ENCODE measurements at places on chromosomes 7 and 10. TPM values are rescaled to one million over a fixed set of nuclear protein-coding genes. Genes with fewer than 3 reads are reported as not detected.

Gene ANKRD30A
- not detected for total RNA-seq

GRCh38 chr7:28410628-28411531, 1.4 kb upstream of the CREB5 start:
- peak; percentile 62 for DNase-seq

DNA sequence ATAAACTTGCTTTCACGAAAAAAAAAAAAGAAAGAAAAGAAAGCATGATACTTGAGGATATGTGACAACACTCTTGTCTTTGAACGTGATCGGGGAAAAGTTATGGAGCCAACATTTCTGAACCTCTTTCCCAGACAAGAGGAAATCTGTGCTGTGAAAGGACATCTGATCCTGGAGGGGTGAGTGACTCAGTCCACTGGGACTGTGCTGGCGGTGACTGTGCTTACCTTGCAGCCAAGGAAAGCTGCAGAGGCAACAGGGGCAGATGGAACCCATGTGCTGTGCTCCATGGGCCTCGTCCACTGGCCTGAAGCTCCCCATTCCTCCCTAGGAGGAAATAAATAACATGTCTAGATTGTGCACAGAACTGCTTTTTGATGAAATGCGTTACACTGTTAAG, 116.5 kb upstream of the RAB11FIP2 start:
- DNase-seq, result no peak

Gene OAT
- total RNA-seq, result 120 TPM

Gene OR2A1
- total RNA-seq, result not detected

Gene PILRA
- 2.3 TPM for total RNA-seq

DNA sequence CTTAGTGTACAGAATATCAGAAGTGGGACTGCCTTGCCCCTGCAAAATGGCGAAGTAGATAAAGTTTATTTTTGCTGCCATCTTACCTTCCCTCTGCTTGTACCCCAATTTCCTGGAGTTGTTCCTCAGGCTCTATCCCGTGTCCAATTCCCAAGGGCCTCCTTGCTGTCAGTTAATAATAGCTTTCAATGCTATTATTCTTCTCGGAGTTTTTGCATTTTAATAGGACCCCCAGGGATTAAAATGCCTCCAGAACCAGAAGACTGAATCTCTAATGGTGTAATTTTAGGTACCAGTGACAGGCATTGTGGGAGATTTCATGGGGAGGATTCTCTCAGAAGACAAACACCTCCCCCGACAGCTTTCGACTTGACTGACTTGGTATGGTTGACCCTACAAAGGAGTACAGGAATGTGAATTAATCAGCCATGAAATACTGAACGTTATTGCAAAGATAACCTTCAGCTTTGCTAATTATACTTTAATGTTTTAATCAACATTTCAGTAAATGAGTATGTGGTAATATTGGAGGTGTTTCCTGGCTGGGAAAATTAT, 75.2 kb downstream of the ZNF22 start:
- DNase-seq, result no peak

Gene GPR85
- 1.3 TPM for total RNA-seq

Gene LRIT1
- not detected for total RNA-seq

- no peak for DNase-seq
These were observed 59.2 kb downstream of the RNLS start for GRCh38 chr10:88523739-88524400.

DNA sequence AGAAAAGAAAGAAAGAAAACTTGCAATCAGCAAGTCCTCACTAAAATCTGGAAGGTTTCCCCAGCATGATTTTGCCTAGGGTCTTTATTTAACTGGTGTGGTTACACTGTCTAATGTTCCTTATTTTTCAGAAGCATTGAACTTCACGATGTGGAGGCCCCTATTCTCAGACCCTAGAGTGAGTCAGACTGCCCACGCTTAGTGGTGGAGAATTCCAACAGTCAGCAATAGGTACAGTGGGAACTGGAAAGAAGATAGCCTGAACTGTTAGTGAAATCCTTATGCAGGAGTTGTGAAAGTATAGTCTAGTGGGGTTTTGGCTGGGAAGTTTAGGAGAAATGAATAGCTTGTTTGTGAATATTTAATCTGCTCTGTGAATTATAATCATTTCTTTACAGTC, 115.0 kb downstream of the FZD1 start:
- DNase-seq, result peak; percentile 64

Gene BTBD16
- total RNA-seq, result not detected

- no peak for DNase-seq
These were observed 30.3 kb downstream of the PIK3CG start for GRCh38 chr7:106895246-106895864.

GRCh38 chr7:95922191-95922590, 149.8 kb downstream of the DYNC1I1 start:
- no peak for DNase-seq

Gene PRKRIP1
- total RNA-seq, result 35.1 TPM

- DNase-seq, result no peak
These were observed 103.0 kb downstream of the COBL start for GRCh38 chr7:51213618-51214017.

DNA sequence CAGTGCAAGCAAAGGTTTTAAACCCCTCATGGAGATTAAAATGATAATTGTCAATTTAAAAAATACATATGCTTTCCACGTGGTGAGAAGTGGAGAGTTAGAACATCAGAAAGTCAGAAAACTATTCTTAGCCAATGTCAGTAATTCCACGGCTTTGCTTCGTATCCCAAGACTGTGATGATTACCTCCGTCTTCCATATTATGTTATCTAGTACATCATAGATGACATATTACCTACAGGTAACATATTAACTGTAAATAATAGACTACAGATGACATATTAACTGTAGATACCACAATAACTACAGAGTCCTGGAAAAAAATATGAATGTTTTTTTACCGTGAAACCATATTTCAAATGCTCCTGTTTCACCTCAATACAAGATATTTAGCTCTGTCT, 579.4 kb upstream of the PFKP start:
- no peak for DNase-seq

- DNase-seq, result no peak
These were observed 33.5 kb upstream of the TTYH3 start for GRCh38 chr7:2598154-2598823.

DNA sequence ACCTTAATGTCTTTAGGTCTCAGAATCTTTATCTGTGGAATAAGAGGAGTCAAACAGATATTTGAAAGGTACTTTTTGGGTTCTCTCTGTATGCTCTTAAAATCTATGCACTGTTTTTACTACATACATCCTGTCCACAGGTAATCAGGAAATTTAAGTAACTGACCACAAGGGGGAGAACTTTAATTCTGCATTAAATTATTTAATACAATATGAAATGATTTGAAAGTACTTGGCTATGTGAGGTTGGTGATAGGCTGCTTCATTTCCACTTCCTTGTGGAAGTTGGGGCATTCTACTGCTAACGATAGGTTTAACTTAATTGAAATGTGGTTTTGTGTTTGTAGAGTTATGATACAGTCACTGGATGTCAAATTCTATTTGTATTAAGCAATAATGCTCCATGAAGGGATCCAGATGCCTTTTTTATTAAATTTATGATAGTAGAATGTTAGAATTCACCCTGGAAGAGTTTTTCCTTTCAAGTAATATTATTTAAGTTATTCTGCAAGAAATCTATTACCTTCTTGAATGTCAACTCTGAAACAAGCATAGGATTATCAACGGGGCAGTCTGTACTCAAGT, 6.0 kb downstream of the TEX47 start:
- peak; percentile 2 for DNase-seq

GRCh38 chr10:54402576-54402975, 398.5 kb downstream of the PCDH15 start:
- DNase-seq, result peak; percentile 1

Gene VWDE
- 1.8 TPM for total RNA-seq

Gene ZSWIM8
- 70.2 TPM for total RNA-seq

- DNase-seq, result peak; percentile 44
These were observed 82.2 kb downstream of the ZNRF2 start for GRCh38 chr7:30366606-30367005.

DNA sequence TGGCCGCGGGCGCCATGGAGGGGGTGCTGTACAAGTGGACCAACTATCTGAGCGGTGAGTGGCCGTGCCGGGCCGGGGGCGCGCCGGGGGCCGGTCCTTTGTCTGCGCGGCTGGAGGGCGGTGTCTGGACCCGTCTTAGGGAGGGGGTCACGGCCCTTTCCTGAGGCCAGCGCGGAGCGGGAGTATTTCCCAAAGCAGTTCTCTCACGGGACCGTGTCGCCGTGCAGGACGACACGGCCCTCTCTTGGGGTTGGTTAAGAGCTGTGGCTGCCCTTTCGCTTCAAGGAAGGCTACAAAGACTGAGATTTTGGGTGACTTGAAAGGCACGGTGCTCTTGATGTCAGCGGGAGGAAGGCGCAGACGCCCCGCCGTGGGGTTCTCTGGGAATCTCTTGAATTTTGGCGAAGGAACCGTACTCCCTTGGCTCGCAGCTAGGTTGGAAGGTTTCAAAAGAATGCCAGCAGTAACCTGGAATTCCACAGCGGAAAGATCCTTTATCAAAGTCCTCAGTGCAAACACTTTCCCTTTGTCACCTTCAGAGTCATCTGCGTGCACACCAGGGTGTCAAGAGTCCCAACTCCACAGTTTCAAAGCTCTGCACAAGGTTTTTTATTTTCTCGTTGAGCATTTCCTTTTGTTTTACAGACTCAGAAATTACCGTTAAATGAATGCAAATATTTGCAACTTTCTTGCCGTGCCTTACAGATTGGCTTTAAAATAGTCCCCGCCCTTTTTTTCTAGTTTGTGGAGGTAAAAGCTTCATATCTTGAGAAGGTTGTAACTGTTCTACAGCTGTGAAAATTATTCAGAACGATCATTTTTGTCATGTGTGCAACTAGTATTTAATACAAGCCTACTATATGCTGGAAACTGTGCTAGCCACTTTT, 780 bp downstream of the PLEKHA8 start:
- DNase-seq, result peak; percentile 27

Gene PSD
- total RNA-seq, result 8.8 TPM

DNA sequence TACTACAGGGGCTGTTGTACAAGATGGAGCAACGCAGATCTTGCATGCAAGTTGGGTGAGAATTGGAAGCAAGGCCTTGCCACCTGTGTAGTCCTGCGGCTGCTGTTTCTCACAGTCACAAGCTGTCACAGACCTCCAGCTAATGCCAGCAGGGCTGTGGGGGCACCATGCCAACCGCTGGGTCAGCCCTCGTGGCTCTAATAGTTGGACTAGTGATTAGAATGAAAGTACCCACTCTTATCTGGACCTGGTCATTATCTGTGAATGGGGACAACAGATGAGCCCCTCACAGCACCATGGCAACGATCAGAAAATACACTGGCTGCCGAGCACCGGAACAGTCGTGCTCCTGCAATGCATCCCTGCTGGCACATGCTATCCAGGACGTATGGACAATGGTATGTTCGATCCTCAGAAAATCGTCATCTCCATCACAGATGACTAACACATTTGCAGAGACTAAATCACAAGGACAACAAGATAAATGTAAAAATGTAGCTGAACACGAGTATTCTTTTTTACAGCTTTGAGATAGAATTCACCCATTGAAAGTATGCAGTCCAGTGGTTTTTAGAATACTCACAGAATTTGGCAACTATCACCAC, 80.4 kb upstream of the CALN1 start:
- DNase-seq, result no peak

Gene ARHGEF35
- 4.4 TPM for total RNA-seq

Gene HOXA7
- not detected for total RNA-seq

Gene ATP6V0A4
- 0.25 TPM for total RNA-seq

DNA sequence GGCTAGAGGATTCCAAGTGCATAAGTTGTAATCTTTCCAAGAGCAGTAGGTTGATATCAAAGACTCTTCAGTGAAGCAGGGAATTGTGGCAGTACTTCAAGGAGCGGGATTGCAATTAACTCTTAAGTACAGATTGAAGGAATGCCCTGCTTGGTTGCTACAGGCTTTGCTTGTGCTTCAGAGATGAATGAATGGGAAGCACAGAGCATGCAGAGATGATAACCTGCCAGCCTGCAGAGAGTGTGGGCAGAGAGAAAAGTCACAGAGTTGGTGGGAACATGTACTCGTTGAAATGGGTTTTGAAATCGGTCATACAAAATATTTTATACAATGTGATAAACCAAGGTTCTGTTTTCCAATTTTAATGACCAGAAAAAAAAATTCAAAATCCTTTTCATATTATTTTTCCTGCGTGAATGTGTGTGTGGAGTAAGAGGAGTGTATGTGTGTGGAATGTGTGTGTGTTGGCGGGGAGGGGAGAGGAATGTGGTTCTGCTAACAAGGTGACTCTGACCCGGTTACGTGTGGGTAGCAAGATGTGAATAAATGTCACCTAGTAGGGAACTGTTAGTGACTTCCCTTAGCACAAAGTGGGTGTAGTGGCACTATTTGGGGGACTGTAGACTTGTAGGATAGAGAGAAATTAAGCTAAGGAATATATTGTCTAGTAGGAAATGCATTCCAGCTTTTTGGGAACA, 697.8 kb downstream of the GATA3 start:
- no peak for DNase-seq

Gene GPNMB
- 0.91 TPM for total RNA-seq

DNA sequence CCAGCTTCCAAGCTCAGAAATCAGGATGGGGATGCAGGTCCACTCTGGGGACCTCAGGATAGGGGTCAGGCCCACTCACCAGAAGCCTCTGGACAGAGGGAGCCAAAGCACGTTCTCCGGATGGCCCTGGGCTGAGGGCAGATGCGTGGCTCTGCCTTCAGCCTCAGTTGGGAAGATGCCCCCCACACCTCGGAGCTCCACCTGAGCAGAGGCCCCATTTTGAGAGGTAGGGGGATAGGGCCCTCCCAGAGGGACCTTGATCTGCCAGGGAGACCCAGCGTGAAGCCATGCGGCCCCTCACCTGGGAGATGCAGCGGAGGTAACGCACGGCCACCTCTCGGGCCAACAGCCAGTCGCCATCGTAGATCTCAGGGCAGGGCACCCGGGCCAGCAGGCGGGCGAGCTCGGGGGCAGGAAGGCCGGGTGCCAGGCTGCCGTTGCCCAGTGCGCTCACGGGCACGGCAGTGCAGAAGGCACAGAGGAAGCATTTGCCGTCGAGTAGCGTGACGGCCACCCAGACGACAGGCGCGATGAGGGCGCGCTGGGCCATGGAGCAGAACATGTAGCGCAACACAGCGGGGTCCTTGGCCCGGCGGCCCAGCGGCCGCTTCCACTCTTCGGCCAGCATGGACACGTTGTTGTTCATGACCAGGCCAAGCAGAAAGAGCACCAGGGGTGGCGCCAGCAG, 660 bp downstream of the CALHM1 start:
- DNase-seq, result no peak

DNA sequence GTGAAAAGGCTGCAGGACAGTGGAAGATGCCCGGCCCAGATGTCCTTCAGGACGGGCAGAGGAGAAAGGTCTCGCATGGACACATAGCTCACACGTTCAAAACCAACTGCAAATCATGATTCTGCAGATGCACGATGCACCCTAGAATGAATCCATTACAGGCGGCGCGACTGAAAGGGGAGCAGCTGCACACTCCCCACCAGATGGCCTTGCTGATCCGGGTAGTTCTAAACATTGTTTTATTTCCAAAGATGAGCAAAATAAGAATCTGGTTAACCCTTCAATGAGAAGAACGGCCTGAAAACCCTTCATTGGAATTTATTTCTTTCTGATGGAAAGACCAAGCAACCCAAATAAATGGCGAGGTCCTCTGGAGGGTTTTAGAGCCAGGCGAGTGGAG, 33.8 kb downstream of the CHST15 start:
- DNase-seq, result no peak

Gene ELFN1
- total RNA-seq, result 18.0 TPM

- DNase-seq, result no peak
These were observed 29.2 kb upstream of the ENO4 start for GRCh38 chr10:116819999-116820677.

All from astrocyte (in vitro differentiated cells and primary cell).